ENCODE measurements at places on chromosomes 13 and 19.
A peak's percentile ranks its signal among the peaks of the same experiment; 100 is the strongest.

DNA sequence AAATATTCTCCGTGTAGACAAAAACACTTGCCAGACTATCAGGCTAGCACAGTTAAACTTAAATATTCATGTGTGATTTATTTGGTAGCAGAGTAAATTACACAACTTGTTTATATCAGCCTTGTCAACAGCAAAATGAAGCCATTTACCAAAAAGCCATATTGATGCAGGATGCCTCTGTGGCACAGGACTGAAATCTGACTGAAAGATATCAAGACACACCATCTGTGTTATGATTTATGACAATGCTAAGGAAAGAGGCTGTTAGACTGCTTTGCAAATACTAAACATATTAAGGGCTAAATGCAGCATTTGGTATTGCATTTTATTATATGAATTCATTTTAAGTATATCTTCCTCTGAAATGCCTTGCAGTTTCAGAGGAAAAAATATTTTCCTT lies 44.8 kb upstream of the FNDC3A start:
- DNase-seq, result no peak

- no peak for DNase-seq
These were observed 12.9 kb downstream of the GZMM start for GRCh38 chr19:556611-557382.

DNA sequence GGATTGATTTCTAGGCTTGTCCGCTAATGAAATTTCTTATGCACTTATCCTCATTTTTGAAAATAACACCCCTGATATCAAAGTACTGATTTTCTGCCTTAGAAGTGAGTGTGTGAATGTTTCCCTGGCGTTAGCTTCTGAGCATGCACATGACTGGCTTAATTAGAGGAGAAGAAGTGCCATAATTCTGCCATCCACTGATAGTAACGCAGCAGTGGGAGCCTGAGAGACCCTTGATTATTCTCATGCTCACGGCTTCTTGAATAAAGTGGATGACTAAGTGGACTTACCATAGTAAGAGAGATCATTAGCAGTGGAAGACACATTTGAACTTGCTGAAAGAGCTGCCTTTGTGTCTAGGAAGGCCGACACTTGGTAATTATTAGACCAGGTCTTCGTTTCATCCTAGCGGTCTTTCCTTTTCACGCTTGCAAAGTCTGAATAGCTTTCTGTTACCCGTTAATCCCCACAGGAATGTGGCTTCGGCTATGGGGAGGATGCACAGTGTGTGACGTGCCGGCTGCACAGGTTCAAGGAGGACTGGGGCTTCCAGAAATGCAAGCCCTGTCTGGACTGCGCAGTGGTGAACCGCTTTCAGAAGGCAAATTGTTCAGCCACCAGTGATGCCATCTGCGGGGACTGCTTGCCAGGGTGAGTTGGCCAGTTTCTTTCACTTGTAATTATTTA lies 45.3 kb downstream of the TNFRSF19 start:
- no peak for DNase-seq

GRCh38 chr13:39037880-39038568 lies at the start of the genes NHLRC3 and PROSER1:
NHLRC3 (plus strand) TSS chr13:39038456; CDS start chr13:39038640, 184 bp downstream.
PROSER1 (minus strand) TSS chr13:39038089; CDS start chr13:39037242, 847 bp downstream.
- peak; percentile 80 for DNase-seq

- no peak for DNase-seq
These were observed 10.6 kb downstream of the CAPN12 start for GRCh38 chr19:38733493-38734175.

GRCh38 chr19:5673752-5674151 lies 6.6 kb downstream of the MICOS13 start:
- no peak for DNase-seq

- no peak for DNase-seq
These were observed 68.8 kb downstream of the CHST8 start for GRCh38 chr19:33690378-33691029.

GRCh38 chr13:108962654-108963053 lies 333.2 kb downstream of the MYO16 start:
- DNase-seq, result no peak

DNA sequence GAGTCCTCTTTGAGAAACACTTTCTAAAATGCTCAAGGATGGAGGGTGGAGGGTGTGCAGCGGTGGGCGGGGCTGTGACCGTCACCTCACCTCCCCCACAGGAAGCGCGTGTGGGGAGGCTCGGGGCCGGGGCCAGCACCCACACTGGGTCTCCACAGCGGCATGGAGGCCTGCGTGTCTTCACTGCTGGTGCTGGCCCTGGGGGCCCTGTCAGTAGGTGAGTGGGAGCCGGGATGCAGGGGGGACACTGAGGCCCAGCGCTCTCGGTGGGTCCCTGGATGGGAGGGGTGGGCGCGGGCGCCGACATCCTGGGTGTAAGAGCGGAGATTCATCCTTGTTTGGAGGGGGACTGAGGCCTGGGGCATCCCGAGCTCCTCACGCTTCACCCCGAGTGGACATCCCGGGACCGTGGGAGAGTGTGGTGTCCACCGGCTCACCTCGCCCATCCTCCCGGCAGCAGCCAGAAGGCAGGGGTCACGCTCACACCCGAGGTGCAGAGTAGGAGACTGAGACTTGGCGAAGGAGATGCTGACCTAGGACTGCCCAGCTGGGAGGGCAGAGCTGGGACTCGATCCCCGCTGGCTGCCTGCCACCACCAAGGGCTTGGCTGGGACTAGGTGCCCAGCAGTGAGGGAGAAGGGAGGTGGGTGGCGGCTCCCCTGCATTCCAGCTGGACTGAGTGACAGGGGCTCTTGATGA lies at the start of gene GZMM:
GZMM (plus strand) TSS at position 144 of the 699 bp plus-strand sequence; CDS start at position 163, 19 bp downstream.
- peak; percentile 71 for DNase-seq

GRCh38 chr19:58170860-58171259 lies 12.0 kb upstream of the ZNF274 start:
- no peak for DNase-seq

Data from stimulated activated naive CD4-positive, alpha-beta T cell treated with Interleukin-2 at 50 U/mL for 16 hours (primary cell).